ENCODE measurements at places on chromosomes 1 and 21.

DNA sequence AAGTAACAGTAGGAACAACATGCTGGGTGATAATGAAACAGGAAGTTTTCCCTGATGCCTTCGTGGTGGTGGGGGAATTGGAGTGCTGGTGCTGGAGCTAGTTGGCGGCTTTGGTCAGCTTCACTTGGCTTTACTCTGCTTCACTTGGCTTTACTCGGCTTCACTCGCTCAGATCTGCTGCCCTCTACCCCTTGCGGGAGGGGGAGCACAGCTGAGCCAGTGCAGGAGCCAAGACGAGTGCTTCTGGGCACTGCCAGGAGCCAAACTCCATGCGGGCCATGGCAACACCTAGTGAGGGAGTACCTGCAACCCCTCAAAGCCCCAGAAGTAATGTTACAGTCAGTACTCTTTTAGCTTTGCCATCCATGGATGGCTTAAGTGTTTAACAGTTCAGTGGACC lies 10.6 kb upstream of the PRKACB start:
- DNase-seq: no peak

GRCh38 chr21:32320059-32320458 lies 21.4 kb downstream of the MRAP start:
- no peak for DNase-seq

DNA sequence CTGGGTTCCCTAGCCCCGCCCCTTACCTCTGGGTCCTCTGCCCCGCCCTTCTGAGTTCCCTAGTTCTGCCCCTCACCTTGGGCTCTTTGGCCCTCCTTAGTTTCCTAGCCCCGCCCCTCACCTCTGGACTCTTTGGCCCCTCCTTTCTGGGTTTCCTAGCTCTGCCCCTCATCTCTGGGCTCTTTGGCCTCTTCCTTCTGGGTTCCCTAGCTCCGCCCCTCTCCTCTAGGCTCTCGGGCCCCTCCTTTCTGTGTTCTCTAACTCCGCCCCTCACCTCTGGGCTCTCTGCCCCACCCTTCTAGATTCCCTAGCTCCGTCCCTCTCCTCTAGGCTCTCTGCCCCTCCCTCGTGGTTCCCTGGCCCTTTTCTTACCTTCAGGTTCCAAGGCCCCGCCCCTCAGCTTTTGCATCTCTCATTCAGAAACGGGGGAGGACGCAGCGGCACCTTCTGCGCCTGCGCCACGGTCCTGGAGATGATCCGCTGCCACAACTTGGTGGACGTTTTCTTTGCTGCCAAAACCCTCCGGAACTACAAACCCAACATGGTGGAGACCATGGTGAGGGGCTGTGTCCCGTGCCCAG lies 88.5 kb downstream of the PTPRU start:
- no peak for DNase-seq

DNA sequence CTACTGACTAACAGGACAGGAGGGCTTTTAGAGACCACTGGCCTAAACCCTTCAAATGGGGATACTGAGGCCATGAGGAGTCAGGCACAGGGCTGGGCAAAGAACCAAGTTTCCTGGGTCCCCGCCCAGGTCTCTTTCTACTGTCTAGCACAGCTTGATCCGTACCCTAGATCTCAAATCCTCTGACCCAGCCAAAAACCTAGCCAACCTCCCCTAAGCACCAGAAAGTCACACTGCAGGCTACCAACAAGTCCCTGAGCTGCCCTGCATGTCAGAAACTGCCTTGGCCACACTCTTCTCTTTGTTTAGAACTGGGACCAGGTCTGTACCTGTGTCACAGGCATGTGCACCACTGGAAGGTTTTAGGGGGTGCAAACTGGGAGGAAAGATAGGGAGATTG lies 33.6 kb downstream of the AHDC1 start:
- no peak for DNase-seq

DNA sequence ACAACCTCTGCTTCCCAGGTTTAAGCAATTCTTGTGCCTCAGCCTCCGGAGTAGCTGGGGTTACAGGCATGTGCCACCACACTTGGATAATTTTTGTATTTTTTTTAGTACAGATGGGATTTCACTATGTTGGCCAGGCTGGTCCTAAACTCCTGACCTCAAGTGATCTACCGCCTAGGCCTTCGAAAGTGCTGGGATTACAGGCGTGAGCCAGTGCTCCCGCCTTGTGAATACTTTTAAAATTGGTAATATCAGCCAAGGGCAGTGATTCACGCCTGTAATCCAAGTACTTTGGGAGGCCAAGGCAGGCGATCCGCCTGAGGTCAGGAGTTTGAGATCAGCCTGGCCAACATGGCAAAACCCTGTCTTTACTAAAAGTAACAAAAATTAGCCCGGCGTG lies 33.7 kb downstream of the ZYG11B start:
- DNase-seq: no peak

DNA sequence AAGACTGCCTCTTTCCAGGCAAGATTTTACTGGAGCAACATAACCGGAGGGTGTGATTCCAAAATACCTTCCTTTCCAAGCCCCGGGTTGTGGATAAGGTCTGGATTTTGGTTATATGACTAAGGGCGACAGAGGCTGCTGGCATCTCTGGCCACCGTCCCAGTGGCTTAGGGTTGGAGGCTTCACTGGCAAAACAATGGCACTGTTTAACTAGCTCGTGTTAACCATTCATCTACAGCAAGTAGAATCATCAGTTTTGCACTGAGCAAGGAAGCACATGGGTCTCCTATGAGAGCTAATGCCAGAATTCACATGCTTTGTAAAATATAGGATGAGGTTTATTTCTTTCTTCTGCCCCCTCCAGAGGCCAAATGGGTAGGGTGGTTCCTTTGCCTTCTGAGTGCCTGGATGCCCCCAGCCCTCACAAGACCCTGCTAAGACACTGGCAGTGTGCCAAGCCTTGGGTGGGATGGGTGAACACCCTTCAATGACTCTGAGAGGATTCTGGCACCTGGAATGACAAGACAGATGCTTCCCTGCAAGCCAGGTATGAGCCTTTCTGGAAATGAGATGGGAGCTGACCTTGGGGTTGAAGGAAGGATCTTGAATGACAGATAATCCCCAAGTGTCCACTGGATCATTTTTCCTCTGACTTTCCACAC lies 36.8 kb downstream of the DHCR24 start:
- DNase-seq: no peak

DNA sequence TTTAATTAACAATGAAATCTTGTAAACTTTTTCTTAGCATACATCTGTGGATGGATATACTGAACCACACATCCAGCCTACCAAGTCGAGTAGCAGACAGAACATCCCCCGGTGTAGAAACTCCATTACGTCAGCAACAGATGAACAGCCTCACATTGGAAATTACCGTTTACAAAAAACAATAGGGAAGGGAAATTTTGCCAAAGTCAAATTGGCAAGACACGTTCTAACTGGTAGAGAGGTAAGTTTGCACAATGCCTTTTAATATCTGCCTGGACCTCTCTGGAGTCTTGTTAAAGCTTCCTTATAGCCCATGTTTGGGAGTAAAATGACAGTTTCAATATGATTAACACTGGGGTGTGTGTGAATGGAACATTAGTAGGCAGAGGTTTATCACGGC lies 51.4 kb downstream of the MARK1 start:
- no peak for DNase-seq

GRCh38 chr1:40847023-40847745 lies 15.0 kb downstream of the CITED4 start:
- no peak for DNase-seq

GRCh38 chr1:109267743-109268300 lies 15.1 kb downstream of the PSRC1 start:
- no peak for DNase-seq

GRCh38 chr1:180951186-180951745 lies 38.6 kb downstream of the KIAA1614 start:
- DNase-seq: no peak

Measured in kidney capillary endothelial cell (primary cell).